ENCODE measurements at places on chromosomes 2 and 18.

DNA sequence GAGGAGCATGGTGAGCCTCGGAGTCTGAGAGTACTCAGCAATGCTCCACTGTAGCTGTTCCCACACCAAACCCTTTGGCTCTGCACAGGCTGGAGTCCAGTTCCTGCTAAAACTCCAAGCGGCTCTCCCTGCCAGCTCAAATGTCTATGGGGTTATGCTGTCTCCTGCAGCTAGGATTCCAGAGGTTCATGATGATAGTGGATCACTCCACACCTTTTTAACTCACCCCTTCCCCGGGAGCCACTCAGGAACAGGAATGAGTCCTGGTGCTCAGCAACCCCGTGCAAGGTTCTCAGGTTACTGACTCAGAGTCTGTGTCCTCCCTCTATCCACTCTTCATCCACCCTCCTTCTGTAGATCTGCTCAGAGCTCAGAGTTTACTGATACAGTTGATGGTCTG, 410.0 kb downstream of the CDH19 start:
- DNase-seq: no peak

DNA sequence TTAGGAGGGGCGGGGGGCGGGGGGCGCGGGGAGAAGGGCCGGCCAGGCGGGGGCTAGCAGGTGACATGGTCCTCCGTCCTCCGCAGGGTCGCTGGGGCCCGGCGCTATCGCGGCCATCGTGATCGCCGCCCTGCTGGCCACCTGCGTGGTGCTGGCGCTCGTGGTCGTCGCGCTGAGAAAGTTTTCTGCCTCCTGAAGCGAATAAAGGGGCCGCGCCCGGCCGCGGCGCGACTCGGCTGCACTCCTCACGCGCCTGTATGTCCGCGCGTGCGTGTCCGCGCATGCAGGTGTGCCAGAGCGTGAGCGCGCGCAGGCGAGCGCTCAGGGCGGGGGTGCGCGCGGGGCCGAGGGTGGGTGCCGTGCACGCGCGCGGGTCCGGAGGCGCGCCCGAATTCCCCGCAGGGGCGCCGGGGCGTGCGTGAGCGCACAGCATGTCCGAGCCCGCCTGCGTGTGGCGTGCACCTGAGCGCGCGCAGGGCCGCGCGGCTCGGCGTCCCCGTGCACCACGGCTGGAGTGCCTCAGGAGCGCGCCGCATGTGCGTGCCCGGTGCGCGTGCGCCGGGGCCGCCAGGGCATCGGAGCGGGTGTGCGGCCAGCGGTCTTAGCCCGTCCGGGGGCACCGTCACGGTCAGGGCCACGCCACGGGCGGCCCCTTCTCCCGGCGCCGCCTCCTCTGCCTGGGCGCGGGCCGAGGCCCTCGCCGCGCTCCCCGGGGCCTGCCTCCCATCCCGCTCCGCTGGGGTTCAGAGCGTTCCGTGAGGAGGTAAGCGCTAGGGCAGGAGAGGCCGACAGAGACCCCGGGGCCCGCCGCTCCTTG, 6.3 kb downstream of the SNORC start:
- DNase-seq: no peak

- no peak for DNase-seq
Observed at GRCh38 chr2:35503738-35504199, 851.8 kb upstream of the CRIM1 start.

DNA sequence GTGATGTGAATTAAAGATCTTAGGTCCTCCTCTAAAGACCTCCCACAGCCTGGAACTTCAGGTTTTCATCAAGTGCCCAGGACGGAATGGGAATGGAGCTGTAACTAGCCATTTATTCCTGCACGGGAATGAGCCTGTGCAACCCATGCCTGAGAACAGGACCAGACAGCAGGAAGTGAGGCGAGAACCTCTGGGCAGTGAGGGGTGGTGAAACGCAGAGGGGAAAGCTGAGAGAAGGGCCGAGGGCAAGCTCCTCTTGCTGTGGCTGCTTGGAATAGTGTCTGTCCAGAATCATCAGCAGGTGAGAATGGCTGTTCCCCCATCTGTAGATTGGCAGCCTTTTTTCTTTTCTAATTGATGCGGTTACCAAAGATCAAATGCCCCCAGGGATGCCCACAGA, 4.8 kb upstream of the RALB start:
- no peak for DNase-seq

GRCh38 chr2:10009811-10010781, 33.3 kb upstream of the KLF11 start:
- no peak for DNase-seq

GRCh38 chr2:154855138-154855537, 156.6 kb downstream of the KCNJ3 start:
- DNase-seq: peak; percentile 10

All from H4 (cell line).